Activated CD4-positive, alpha-beta T cell treated with anti-CD3 and anti-CD28 coated beads for 1 hour (primary cell): ENCODE measurements at places on chromosomes 12 and 14.

DNA sequence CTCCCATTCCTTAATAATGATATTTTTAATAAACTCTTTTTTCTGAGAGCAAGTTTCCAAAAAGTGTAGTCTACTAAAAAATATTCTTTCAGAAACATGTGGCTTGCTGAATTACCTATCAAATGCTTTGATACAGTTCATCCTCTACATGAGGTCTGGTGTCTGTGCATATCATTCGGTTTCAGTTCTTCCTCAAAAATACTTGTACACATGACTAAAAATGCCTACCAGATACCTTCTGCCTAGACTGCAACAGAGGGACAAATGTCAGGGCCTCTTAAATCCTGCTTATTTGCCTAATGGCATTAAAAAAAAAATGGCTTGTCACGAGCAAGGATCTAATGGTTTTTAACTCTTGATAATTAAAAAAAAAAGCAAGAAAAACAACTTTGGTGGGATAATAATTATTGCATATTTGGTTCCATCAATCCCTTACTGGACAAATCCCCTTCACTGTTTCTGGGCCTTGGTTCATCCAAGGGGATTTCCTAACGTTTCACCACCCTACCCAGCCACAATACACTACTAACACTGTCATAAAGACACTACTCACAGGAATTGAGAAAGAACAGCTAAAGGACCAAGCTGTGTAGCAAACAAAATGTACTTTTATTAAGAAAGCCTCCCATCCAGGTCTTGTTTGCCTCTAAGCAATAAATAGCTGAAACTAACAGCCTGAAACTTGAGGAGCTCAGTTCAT is 45.7 kb downstream of the PARP11 start:
- DNase-seq = no peak

DNA sequence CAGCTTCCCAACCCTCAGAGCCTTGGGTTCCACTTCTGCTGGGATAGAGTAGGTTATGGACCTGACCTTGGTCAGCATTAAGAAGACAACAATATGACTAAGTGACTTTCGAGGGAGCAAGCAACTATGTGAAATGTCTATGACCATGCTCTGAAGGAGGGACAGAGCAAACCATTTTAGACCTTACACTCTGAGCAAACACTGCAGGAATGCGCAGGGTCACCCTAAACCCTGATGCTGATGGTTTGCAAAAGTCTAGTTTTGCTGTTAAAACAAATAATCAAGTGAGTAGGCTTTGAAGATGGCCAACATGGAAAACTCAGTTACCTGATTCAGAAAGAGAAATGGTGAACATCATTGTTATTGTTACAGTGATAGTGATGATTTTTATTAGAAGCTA is 8.7 kb downstream of the ZCCHC8 start:
- no peak for DNase-seq

DNA sequence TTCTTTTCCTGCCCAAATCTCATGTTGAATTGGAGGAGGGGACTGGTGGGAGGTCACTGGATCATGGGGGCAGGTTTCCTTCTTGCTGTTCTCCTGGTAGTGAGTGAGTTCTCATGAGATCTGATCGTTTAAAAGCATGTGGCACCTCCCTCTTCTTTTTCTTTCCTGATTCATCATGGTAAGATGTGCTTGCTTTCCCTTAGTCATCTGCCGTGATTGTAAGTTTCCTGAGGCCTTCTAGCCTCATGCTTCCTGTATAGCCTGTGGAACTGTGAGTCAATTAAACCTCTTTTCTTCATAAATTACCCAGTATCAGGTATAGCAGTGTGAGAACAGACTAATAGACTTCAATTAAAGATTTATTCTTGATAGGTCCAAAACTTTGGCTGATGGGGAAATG is 83.5 kb downstream of the CAND1 start:
- DNase-seq = no peak

GRCh38 chr14:61111209-61111665 is 130.2 kb downstream of the SLC38A6 start:
- DNase-seq = no peak

GRCh38 chr12:111361717-111362576 is 6.9 kb downstream of the PHETA1 start:
- no peak for DNase-seq

DNA sequence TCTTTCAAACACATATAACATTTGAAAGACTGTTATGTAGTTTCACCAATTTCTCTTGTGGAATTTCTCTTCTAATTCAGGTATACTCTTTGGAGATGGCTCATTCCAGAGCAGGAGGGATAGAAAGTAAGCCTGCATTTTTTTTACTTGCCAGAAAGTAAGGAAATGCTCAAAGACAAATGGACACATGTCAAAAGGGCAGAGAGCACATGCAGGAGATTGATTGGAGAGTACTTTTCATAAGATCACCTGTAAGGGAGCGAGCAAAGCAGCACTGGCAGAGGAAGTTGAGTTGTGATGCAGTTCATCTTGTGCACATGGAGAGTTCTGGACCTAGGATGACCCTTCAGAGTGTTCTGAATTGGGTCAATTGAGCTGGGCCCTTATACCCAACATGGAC is 51.4 kb upstream of the FBXO33 start:
- no peak for DNase-seq

DNA sequence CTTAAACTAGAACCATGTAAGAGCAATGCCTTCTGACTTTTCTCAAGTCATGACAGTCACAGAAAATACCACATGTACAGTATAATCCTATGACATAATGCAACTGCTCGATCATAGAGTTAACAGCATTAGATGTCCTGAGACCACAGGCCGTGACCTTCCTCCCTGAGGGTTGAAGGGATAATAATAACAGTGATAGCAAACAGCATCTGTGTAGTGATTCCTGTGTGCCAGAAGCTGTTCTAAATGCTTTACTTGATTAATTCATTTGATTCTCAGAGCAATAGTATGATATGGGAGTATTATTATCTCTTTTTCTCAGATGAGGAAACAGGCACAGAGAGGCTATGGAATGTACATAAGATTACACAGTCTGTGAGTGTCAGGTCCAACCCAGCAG is 53.2 kb downstream of the SLC35F4 start:
- no peak for DNase-seq

DNA sequence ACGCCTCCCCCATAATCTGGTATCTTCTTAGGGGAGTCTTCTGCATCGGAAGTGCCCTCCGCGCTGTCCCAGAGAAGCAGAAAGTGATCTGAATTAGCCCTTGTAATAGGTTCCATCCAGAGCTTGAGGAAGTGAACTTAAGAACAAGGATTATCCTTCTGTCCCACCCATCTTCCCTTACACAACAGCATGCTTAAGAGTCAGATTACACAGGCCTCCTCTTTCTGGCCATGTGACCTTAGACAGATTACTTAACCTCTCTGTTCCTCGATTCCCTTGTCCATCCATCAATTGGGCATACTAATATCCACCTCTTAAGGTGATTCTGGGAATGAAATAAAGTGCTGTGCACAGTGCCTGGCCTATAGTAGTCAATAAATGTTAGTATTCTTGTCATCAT is 11.4 kb downstream of the CABP1 start:
- no peak for DNase-seq

DNA sequence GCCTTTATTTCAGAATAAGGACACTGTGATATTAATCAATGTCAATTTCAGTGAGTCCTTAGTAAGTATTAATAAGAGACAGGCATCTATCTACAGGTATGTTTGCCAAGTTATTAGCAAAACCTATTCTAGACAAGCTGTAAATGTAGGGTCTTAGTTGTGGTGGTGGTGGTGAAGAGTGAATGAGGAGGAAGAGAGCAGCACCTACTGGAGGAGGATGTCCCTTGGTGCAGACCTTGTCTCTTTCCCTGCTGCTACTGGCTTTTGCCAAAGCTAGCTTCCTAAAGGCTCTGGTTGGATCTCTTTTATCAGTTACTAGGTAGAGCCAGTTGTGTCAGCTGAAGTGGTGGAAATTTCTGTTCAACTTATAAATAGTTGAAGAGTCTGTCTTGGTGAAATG is 304.8 kb upstream of the ATP2B1 start:
- DNase-seq = no peak

- no peak for DNase-seq
These were observed 16.4 kb downstream of the RNASE2 start for GRCh38 chr14:20971705-20972021.

- no peak for DNase-seq
These were observed 34.8 kb upstream of the FRMD6 start for GRCh38 chr14:51616724-51617409.

DNA sequence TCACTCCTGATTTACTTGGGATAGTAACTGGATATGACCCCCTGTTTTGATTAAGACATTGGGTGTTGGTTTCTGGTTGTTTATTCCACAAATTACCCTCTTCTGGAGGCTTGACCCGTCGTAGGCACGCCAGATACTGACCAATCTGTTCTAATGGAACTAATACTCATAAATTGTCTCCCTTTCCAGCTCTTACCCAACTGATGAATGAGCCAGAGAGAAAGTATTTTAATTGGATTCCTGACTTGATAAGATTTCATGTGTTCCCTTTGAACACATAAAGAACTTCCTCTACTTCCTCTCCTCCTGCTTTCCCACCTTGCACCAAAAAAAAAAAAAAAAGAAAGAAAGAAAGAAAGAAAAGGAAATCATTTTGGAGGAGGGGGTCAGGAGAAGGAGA is 340.9 kb downstream of the PCNX1 start:
- no peak for DNase-seq

DNA sequence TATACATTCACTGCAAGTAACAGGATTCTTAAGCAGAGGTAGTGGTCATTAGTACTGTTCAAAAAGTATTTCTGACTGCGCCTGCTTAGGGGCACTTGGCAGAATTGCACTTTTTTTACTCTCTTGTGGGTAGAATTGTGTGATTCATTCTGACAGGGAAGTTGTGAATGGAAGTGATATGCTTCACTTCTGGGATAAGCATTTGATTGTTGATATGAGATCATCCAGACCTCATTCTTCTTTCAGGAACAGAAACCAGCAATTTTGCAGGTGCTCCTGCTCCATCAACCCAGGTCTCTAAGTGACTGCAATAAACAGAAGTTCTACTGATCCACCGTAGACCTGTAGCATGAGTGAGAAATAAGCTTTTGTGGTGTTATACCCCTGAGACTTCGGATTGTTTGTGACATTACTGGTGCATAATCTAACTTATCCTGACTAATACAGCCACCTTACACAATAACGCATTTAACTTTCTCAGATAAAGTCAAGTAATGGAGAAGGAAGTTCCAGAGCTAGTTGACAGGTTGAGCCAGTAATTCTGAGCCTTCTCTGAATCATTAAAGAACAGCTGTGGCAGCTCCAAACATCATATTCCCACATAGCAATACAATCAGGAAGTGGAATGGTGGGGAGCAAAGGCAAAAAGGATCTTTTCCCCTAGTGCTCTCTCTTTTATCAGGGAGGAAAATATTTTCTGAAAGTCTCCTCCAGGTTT is 387.9 kb downstream of the SYT1 start:
- no peak for DNase-seq

DNA sequence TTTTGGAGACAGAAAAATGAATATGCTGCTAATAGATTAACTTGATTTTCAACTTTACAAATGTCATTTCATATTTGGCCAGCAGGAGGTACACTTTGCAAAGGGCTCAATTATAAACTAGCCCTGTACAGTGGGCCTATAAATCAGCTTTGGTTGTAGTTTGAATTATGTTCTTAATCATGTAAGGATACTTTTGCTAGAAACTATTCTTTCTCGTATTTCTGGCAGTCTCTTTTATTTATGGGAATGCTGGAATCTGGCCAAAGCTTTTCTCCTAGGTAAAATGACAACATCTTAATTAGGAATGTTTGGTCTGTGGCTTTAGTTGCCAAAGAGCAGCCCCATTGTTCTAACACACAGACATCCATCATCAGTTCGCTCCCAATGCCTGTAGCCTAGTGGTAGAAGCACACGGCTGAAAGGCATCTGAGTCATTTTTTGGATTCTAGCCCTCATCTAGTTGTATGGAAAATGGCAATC is 1322.3 kb upstream of the SEL1L start:
- DNase-seq = no peak

DNA sequence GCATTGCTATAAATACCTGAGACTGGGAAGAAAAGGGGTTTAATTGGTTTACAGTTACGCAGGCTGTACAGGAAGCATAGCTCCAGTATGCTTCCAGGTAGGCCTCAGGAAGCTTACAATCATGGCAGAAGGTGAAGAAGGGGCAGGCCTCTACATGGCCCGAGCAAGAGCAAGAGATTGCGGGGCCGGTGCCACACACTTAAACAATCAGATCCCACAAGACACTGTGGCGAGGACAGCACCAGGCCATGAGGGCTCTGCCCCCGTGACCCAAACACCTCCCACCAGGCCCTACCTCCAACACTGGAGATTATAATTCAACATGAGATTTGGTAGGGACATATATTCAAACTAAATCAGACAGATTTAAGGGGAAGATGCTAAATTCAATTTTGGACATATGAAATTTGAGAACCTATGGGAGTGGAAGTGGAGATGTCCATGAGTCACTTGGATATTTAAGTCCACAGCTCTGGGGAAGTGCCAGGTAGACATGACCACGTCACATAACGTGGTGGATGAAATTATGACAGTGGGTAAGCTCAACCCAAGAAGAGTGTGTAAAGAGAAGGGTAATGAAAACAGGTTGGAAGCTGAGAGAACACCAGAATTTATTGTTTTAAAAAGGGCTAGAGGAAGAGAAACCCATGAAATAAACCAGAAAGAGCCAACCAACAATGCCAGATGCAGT is 1.5 kb upstream of the LTA4H start:
- DNase-seq = no peak

- no peak for DNase-seq
These were observed 981 bp downstream of the FLVCR2 start for GRCh38 chr14:75579338-75579864.

DNA sequence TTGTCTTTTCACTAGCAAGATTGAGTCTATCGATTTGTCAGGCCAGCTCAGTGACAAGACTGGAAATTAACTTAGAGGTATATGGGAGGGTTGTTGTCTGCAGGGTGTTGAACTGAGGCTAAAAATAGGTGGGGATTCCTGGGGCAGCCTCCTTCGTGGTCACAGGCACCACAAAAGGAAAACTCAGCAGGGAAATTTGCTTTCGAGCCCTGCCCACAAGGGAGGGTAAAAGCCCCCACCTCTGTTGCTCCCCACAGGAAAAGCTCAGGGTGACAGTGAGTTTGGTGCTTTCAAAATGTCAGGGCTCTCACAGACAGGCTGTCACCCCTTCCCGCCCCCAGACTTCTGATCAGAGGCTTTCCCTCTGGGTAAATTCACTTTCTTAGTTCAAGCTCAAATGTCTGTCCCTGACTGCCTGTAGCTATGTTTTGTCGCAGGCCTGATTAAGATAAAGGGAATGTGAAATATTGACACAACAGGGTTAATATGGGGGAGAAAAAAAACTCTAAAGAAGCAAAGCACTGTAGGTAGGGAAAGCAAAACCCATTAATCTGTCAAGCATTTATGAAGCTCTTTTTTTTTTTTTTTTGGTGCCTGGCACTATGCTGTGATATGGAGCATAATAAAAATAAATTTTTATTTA is 11.7 kb upstream of the NFKBIA start:
- DNase-seq = no peak

DNA sequence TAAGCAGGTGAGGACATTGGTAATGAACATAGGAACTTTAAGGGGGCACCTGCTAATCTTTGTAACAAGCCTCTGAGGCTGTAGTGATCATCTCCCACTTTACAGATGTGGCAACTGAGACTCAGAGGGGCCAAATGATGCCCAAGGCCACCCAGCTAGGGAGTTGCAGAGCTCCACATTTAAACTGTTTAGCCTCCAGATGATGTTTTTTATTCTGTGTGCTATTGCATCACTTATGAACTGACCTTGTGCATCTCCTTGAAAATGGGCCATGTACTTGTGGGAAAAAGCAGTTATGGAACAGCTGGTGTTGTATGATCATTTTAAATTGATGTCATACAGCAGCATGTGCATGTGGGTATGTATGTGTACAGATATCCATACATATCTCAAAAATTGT is 41.4 kb downstream of the TPCN1 start:
- DNase-seq = no peak

- DNase-seq = no peak
These were observed 14.7 kb downstream of the CPSF6 start for GRCh38 chr12:69254046-69254445.
